NCI-H526 treated with DMSO at 0.1 percent for 48 hours (cell line): ENCODE measurements at places on chromosomes 6 and 20.

DNA sequence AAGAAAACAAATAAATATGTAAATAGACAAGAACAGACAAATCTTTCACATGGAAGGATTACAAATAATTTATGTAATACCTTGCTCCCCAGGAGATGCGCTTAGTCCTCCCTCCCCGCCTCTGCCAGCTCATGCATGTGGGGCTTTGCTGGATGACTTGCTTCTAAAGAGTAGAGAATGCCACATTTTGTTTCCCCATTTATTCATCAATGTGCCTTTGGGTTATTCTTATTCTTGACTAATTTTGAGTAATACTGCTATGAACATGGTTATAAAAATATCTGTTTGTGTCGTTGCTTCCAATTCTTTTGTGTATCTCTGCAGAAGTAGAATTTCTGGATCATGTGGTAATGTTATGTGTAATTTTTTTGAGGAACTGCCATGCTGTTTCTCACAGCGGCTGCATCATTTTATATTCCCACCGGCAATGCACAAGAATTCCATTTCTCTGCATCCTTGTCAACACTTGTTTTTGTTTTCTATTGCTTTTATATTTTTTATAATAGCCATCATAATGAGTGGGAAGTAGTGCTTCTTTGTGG, 23.8 kb upstream of the DUSP22 start:
- no peak for DNase-seq

DNA sequence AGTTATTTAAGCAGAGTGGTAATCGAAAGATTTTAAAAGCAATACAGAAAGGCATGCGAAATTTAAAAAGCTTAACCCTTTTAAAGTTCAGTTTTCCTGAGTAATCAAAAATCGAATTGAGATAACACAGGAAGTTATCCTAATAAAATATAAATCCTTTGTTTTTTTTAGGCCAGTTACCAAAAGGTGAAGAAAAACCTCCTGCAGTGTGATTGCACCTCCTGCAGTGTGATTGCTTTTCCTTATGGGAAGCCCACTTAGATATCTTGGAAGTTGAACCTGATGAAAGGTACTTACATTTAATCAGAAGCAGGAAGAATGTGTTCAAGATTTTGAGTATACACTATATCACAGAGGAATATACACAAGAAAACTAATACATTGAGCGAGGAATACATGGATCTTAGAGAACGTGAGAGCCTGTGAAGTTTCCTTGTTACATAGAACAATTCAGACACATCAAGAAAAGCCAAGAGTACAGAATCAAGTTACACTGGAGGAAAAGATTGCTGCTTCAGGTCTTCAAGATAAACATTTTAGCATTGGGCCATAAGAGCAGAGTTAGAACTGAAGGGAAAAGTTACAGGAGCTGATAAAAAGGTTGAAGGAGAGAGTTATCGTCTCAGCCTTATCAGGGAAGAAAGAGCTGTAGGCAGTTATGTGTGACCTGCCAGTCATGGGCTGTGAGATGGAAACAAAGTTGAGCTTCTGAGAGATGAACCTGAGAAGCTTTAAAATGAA, 7.7 kb upstream of the TMEM181 start:
- no peak for DNase-seq

DNA sequence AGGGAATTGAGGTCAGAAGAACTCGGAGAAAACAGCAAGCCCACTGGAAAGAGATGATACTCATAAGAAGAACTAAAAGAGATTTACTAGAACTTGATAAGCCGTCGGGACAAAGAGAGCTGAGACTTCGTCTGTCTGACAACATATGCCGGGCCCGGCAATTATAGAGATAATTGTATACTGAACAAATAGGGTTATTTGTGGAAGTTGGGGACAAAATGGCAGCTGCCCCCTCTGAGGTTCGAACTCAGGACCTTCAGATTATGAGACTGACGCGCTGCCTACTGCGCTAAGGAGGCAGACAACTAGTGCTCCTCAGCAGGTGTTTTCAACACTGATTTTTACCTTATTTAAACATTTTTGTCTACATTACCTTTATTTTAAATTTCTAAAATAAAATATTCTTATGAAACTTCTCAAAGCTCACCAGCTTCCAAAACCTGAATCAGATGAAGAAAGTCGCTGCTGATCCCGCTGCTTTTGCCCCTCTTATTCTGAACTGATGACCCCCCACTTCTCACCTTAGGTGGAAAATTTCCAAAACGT, 29.3 kb upstream of the TRIM27 start:
- peak; percentile 47 for DNase-seq

DNA sequence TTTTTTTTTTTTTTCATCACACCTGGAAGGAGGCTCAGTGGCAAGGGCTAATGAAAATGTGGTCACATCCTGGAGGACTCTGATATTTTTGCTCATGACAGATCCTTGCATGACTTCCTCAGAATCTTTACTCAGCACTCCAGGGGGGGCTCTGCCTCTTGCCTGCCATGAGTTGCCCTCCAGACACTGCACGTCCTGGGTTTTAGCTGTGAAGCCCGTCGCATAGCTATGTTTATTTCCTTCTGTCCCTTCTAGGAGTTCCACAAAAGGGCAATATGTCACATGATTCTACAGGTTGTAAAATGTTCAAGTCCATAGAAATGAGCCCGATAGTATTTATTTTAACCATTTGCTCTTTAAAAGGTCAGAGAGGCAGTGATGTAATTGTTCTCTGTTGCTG, 18.2 kb downstream of the MAS1 start:
- DNase-seq = no peak

- DNase-seq = no peak
These were observed 25.6 kb upstream of the ADGRF4 start for GRCh38 chr6:47672816-47673215.

GRCh38 chr20:38157635-38158495, 7.2 kb downstream of the TGM2 start:
- no peak for DNase-seq

DNA sequence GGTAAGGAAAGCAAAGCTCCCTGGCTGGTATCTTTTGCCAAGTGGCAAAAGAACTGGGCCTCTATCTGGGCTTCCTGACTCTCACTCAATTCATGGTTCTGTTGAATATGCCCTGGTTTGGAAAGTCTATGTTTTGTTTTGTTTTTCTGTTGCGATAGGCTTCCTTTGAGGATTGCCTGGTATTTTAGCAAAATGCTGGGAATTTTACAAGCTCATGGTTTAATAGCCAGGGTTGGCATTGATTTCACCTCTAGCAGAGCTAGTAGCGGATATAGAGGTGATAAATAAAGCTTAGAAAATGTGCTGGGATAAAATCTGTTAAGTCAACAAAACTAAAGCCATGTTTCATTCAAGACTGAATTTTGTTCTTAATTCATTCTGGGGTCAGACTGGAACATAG, 109.9 kb downstream of the RNF144B start:
- DNase-seq = no peak

DNA sequence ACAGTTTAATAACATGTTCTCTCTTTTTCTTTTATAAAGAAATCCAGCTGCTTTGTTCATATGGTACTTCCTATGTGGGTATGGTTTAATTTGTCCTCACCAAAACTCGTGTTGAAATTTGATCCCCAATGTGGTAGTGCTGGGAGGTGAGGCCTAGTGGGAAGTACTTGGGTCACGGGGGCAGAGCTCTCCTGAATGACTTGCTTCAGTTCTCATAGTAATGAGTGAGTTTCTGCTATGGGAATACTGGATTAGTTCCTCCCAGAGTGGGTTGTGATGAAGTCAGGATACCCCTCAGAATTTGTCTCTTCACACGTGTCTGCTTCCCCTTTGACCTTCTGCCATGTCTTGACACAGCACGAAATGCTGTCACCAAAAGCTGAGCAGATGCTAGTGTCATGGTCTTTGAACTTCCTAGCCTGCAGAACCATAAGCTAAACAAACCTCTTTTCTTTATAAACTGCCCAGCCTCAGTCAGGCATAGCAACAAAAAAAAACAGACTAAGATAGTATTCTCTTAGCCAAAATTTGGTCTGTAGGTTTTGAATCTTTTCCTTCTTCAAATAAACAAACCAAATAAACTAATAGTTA, 87.8 kb upstream of the HS3ST5 start:
- DNase-seq = no peak

- DNase-seq = no peak
These were observed 16.7 kb downstream of the RAET1L start for GRCh38 chr6:150008588-150008987.

GRCh38 chr6:166486536-166486880, 100.0 kb downstream of the RAMACL start:
- DNase-seq = no peak

- no peak for DNase-seq
These were observed 73.9 kb downstream of the BACH2 start for GRCh38 chr6:90222724-90223198.

DNA sequence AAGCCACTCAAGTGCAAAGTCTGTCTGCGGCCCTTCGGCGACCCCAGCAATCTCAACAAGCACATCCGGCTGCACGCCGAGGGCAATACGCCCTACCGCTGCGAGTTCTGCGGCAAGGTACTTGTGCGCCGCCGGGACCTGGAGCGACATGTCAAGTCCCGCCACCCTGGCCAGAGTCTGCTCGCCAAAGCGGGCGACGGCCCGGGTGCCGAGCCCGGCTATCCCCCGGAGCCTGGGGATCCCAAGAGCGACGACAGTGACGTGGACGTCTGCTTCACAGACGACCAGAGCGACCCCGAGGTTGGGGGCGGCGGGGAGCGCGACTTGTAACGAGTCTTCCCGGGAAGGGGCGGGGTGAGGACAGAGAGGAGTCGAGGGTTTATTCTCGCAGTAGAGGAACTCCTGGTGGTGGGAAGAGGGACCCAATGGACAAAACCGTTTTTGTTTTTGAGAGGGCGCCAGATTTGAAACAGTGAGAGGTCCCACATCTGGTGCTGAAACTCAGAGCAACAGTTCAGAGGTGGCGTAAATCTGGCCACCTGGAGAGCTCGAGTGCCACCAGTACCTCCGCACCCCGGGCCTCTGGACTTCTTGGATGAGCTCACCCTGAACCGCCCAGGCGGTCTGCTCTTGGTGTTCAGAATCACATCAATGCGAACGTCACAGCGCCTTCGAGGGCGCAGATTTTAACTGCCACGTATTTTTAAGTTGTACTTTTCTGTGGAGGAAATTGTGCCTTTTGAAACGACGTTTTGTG, 8.0 kb downstream of the PRDM13 start:
- DNase-seq = peak; percentile 53

DNA sequence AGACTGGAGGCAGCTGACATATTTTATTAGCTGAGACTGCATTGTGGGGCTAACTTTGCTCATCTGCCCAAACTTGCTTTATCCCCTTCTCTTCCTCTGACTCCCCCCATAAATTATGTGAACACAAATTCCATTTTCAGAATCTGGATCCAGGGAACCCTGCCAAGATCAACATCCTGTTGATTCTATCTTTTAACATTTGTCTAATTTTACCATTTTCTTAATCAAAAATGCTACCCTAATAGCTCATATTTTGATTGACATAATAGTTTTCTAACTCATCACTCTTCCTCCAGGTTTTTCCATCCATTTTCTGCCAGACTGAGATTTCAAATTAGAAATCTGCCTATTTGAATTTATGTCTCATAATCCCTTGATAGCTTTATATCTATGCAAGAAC, 184.7 kb upstream of the PRSS16 start:
- DNase-seq = no peak

DNA sequence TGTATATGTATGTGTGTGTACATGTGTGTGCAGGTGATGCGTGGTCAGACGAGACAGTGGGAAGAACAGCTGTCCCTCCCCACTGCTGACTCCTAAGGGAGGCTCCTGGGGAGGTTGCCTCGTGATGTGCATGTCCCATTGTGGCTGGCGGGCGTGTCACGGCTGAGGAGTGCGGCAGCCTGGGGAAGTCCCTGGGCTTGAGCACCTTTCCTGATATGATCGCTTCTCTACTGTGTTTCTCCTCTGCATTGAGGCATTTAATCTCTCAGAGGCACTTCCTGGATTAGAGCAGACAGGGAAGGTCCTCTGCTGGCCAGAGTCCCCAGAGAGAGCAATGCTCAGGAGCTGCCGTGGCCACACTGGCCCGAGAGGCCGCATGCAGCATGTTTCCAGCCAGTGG, 11.4 kb downstream of the NPBWR2 start:
- DNase-seq = no peak

DNA sequence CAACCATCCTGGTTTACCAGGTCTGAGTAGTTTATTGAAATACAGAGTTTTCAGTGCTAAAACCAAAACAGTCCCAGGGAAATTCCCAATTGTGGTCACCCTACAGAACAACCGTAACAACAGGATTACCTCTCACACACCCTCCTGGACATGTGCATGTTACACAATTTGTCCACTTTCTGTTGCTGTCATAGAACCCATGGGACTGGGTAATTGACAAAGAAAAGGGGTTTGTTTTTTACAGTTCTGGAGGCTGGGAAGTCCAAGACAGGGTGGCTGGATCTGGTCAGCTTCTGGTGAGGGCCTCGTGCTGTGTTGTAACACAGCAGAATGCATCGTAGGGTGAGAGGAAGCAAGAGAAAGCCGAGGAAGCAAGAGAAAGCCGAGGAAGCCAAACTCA, 9.1 kb upstream of the ADA start:
- no peak for DNase-seq

DNA sequence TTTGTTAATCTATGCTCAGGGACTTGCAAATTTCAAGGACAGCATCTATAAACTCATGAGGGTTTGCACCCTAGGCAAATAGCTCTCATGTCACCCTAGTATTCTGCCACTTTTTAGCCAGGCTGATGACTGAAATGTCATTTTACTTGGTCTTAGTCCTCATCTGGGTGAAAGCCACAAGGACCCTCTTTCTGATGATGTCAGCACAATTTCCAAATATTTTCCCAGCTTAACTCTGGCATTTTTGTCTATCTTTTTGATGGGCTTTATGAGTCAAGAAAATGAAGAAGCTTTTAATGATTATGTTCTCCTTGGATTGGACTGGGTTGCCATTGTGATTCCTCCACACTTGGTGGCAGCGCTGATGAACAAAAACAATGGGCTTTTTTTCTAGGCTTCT, 420.1 kb upstream of the BTBD3 start:
- no peak for DNase-seq

DNA sequence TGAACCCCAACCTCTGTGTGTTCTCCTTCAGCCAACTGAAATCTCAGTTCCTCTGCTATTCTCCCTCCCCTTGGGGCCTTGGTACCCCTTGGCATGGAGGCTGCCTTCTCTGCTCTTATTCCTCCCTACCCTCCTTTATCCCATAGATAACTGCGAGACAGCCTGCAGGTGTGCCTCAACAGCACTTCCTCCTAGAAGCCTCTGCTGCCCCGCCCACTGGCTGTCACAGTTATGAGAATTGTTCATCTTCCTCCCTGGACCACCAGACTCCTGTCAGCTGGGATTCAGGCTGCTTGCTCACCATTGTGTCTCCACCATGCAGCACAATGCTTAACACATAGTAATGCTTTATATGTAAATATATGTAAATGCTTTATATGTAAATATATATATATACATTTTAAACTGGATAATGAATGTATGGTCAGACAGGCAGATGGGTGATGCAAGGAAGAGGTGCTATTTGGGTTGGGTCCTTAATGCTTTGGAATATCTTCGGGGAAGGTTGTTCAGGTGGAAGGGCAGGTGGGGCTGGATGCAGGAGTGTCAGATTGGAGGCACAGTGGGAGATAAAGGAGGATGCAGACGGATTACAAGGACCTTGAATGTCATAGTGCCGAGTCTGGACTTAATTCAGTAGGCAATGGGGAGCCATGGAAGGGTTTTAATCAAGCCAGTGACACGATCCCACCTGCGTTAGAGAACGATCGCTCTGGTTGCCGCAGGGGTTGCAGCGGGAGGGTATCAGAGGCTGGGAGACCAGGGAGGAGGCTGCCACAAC, 4.9 kb downstream of the CDH22 start:
- DNase-seq = peak; percentile 30

- no peak for DNase-seq
These were observed 70.9 kb downstream of the LCA5 start for GRCh38 chr6:79466207-79466834.
